ENCODE measurements at places on chromosomes 3 and 15. TPM values are rescaled to one million over a fixed set of nuclear protein-coding genes. Genes with fewer than 3 reads are reported as not detected.

The KLF15 gene
- total RNA-seq: 1.4 TPM

The NDN gene
- 0.03 TPM for total RNA-seq

The GOLGA8M gene
- 0.07 TPM for total RNA-seq

The CD200R1 gene
- 0.10 TPM for total RNA-seq

The SLC22A13 gene
- not detected for total RNA-seq

The MAP6D1 gene
- 4.7 TPM for total RNA-seq

The ARHGAP31 gene
- total RNA-seq: 0.89 TPM

The CCDC33 gene
- total RNA-seq: 7.5 TPM

The ITIH3 gene
- 0.15 TPM for total RNA-seq

The CP gene
- 6.1 TPM for total RNA-seq

The ALPK3 gene
- 0.07 TPM for total RNA-seq
